ENCODE measurements at places on chromosomes 7 and 10.

DNA sequence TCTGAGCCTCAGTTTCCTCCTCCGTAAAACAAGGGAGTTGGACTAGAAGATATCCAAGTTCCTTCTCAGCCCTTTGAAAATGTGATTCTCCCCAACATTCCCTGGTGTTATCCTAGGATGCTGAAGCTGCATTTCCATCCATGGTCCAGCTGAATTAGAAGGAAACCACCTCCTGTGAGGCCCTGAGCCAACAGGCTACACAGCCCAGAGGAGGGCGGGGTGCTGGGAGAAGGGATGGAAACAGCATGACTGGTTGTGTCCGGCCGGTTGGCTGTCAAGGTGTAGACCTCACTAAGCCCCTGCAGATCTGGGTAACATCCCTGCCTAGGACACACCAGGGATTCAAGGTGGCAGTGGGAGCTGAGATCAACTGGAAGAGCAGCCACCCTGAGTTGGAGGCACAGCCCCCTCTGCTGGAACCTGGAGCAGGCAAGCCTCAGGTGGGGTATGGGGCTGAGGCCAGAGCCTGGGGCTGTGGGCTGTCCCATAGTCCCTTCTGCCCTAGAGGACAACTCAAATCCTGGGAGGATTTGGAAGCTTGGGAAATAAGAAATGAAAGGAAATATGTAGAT, 72.0 kb downstream of the PAX2 start:
- no peak for DNase-seq

- no peak for DNase-seq
Measured at GRCh38 chr7:10268034-10268433, 705.6 kb upstream of the PHF14 start.

GRCh38 chr10:34491678-34492077, 323.4 kb downstream of the PARD3 start:
- no peak for DNase-seq

- no peak for DNase-seq
Measured at GRCh38 chr7:150753826-150754603, 16.8 kb downstream of the GIMAP5 start.

- DNase-seq = no peak
Measured at GRCh38 chr10:63645195-63645594, 124.0 kb downstream of the REEP3 start.

GRCh38 chr7:157271315-157271990, 65.4 kb upstream of the DNAJB6 start:
- DNase-seq = no peak

GRCh38 chr10:34959321-34959720, 130.8 kb downstream of the CUL2 start:
- DNase-seq = no peak
